ENCODE measurements at places on chromosomes 7 and 10. TPM values are rescaled to one million over a fixed set of nuclear protein-coding genes. Genes with fewer than 3 reads are reported as not detected.

DNA sequence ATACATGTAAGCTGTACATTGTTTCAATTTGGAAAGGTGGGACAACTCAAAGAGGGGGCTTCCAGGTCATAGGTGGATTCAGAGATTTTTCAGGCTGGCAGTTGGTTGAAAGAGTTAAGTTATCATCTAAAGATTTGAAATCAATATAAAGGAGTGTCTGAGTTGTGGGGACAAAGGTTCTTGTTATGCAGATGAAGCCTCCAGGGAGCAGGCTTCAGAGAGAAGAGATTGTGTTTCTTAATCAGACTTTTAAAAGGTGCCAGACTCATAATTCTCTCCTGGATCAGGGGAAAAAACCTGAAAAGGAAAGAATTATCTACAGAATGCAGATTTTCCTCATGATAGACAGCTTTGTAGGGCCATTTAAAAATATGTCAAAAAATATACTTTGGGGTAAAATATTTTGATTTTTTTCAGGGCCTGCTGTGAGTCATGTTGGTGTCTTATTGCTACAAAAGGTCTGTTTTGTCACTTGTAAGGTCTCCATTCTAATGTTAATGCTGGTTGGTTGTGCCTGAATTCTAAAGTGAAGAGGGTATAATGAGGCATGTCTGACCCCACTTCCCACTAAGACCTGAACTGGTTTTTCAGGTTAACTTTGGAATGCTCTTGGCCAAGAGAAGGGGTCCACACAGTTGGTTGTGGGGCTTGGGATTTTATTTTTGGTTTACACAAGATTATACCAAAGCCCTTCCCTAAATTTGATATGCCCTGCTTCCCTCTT is 52.7 kb upstream of the PRSS1 start:
- no peak for DNase-seq

DNA sequence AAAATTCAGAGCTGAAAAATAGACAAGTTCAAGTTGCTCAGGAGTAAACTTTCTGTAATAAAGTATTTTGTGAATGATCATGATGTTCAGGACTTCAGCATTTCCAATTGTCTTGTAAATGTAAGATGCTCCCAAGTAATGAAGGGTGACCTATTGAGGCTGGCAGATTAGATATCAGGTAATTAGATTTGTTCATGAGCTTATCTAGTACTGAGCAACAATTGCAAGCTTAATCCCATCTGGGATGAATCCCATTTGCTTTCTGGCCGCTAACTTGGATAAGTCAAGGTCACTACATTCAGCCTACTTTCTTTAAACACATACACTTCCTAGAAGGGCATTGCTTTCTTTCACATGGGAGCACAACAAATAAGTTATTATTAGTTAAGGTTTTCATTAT is 82.4 kb upstream of the ITGB1 start:
- DNase-seq = no peak

DNA sequence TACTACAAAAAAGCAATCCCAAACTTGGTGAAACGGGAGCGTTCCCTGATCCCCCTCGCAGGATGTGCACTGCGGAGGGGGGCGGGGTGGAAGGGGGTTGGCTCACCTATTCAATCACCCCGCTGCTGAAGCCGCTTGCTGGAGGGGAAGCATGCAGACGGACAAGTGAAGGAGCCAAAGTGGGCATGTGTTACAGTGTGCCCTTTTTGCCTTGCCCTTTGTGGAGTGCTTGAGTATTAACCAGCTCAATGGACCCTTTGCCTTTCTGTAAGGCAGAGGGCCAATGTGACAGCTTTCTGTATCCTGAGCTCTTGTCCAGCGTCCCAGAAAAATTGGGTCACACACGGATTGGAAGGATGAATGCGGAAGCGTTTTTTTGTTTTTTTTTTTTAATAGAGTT is 348.9 kb upstream of the NPSR1 start:
- no peak for DNase-seq

- no peak for DNase-seq
Measured at GRCh38 chr7:134616611-134617010, 30.0 kb upstream of the BPGM start.

GRCh38 chr7:91784469-91784868 is 96.0 kb downstream of the MTERF1 start:
- DNase-seq = peak; percentile 14

- DNase-seq = no peak
Measured at GRCh38 chr7:43771128-43771527, 12.6 kb downstream of the BLVRA start.

DNA sequence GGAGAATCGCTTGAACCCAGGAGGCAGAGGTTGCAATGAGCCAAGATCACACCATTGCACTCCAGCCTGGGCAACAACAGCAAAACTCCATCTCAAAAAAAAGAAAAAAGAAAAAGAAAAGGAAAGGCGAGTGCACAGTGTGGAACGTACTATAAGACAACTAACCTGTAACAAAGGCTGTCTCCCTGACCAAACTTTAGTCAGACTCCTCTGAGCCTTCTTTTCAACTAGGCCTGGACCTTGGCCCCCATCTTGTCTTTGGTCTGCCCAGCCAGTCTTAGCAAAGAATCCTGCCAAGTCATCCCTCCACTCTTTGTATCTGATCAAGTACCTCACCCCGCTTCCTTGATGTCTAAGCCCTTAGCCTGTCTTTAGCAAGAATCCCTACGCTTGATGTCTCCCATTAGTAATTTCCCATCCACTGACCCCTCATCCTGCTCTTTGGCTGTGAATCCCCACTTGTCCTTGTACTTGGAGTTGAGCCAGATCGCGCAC is 68.9 kb upstream of the KDM7A start:
- DNase-seq = no peak

DNA sequence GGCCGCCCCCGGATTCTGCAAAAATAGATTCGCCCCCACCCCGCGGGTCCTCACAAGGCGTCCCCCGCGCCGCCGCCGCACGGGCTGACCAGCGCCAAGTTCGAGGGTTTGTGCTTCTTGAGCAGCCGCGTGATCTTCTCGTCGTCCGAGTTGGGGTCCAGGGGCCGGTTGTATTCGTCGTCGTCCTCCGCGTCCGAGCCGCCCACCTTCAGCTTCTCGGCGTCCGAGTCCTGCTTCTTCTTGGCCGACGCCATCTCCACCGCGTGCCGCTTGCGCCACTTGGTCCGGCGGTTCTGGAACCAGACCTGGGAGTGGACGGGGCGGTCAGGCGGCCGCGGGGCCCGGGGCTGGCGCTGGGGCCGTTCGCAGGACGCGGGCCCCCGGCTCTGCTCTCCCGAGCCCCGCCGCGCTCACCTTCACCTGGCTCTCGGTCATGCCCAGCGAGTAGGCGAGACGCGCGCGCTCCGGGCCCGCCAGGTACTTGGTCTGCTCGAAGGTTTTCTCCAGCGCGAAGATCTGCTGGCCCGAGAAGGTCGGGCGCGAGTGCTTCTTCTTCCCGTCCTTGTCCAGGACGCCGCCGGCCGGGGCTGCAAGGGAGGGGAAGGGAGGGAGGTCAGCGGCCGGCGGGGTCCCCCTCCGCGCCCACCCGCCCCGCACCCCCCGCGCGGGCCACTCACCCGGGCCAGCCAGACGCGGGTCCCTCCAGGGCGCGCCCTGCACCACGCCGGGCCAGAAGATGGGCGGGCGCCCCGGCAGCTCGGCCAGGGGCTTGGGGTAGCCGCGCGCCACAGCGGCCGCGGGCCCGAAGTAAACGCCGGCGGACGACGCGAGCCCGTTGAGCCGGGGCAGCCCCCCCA is 853 bp downstream of the NKX6-2 start:
- no peak for DNase-seq

DNA sequence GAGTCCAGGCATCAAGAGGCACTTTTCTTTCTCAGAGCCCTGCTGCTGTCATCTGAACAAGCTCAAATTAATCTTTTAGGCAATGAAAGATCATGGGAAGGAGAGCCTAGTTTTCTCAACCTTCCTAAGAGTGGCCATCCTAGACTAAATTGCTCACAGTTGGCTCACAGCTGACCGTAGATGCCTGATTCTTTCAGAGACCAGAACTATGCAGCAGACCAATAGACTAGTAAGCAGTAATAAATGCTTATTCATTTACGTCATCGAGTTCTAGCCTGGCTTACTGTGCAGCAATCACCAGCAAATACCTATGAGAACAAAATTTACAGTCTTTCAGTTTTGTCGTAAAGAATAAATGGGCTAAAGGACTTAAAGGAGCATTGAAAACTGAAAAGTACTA is 602.9 kb upstream of the GHITM start:
- no peak for DNase-seq

DNA sequence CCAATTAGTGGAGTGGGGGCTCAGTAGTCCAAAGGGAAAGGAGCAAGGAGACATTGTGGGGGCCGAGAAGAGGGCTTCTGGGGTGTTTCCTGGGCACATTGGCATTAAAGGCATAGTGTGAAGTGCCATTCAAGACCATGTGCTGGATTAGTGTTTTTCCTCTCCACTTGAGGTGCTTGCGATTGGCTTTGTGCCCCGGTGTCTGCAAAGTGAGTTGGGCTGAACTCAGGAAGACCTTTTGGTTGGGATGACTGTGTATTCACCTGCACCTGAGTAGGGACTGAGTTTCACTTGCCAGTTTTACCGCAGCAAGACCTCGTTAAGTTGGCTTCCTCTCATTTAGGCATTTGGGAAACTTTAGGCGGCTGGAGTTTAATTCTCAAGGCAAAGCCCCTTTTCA is 73.0 kb downstream of the TCF7L2 start:
- no peak for DNase-seq

GRCh38 chr10:13072339-13072738 is 27.6 kb upstream of the OPTN start:
- no peak for DNase-seq

Gene COBL
- total RNA-seq = 1.3 TPM

Gene PGAM1
- 1,147 TPM for total RNA-seq

Gene GDF10
- not detected for total RNA-seq

Gene VAX1
- 0.27 TPM for total RNA-seq

Gene TMEM60
- total RNA-seq = 22.0 TPM

Gene MMRN2
- total RNA-seq = 4.8 TPM

Gene KIAA1549
- 0.58 TPM for total RNA-seq

Gene GJD4
- not detected for total RNA-seq

Gene TMEM130
- total RNA-seq = 27.3 TPM

Data from Caki2 (cell line).